ENCODE measurements at places on chromosomes 5 and 9.

DNA sequence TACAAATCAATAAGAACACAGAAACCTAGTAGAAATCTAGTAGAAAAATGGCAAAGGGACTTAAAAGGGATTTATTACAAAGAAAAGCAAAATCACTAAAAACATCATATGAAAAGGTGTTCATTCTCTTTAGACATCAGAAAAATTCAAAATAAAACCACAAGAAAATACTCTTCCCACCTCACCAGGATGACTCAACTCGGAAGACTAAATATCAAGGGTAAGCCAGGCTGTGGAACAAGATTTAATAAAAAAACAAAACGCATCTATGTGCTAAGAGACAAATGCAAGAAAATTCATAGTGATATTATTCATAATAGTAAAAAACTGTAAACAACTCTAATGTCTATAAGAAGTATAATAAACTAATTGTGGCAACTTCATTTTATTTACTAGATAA, 181.6 kb upstream of the GHR start:
- DNase-seq: no peak

DNA sequence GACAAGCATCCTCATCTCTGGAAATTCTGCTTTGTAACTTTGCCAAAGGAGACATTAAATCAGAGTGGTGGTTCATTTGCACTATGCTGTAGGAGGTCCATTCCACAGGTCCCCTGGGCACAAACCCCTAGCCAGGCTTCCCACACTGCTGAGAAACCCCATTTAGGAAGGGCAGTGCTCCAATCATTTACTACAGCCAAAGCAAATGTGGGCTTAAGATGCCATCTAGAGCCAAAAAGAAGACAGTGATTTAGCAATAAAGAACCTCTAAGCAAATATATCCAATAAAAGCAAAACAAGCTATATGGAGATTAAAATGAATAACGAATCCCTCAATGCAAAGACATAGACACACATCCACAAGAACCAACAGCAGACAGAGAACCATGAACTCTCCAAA, 129.0 kb upstream of the ALDH1B1 start:
- DNase-seq: no peak

- DNase-seq: no peak
These were observed 145.4 kb upstream of the RAD23B start for GRCh38 chr9:107137495-107138202.

DNA sequence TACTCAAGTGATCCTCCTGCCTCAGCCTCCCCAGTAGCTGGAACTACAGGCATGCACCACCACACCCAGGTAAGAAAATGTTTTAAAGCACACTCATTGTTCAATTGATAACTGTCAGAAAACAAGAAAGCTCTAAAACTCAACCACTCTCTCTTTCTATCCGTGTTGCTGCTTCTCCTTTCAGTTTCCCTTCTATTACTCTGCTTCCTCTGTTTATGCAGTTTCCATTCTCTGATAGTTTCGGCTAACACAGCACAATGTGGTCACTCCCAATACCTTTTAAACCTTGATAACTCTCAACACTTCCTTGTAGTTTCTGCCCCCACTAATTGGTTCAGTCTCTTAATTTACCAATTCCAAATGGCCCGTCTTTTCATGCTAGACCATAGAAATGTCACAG, 59.2 kb upstream of the NR4A3 start:
- no peak for DNase-seq

GRCh38 chr5:163089926-163090325, 347.5 kb upstream of the CCNG1 start:
- DNase-seq: no peak

- DNase-seq: no peak
These were observed 125.4 kb downstream of the ADAMTS6 start for GRCh38 chr5:65356274-65356673.

DNA sequence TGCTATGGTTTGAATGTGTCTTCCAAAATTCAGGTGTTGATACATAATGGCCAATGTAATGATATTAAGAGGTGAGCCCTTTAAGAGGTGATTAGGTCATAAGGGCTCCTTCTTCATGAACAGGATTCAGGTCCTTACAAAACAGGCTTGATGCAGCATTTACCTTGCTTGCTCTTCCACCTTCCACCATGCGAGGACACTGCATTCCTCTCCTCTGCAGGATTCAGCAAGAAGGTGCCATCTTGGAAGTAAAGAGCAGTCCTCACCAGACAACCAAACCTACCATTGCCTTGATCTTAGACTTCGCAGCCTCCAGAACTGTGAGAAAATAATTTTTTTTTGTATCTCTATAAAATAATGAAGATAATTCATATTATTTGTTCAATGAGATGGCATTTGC, 314.0 kb upstream of the SMARCA2 start:
- DNase-seq: no peak

GRCh38 chr5:151581347-151581746, 9.8 kb downstream of the FAT2 start:
- DNase-seq: no peak

GRCh38 chr9:99370376-99370775, 148.3 kb downstream of the SEC61B start:
- no peak for DNase-seq

GRCh38 chr5:136769093-136769492, 403.7 kb upstream of the TRPC7 start:
- DNase-seq: no peak

GRCh38 chr9:33908114-33908513, 91.2 kb downstream of the UBE2R2 start:
- no peak for DNase-seq

DNA sequence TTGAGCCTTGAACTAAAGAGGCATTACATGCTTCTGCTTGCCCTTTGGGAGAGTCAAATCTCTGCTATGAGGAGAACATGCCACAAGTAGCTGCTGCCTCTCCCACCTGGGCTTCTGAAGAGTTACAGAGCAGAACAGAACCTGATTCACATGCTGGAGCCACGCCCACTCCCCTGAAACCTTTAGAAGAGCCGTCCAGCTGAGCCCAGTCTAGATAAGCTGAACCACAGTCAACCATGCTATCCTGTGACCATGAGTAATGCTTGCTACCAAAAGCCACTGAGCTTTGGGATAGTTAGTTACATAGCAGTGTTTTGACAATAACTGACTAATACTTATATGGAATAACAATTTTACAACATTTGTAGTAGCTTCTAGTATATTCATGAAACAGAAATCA, 111.0 kb upstream of the VCAN start:
- DNase-seq: no peak

GRCh38 chr5:52771343-52772039, 16.2 kb upstream of the ITGA1 start:
- no peak for DNase-seq

GRCh38 chr5:56006094-56006493, 11.3 kb upstream of the IL6ST start:
- DNase-seq: no peak

- no peak for DNase-seq
These were observed 19.5 kb downstream of the FAM163B start for GRCh38 chr9:133589454-133590227.

- no peak for DNase-seq
These were observed 30.6 kb upstream of the ADAMTS6 start for GRCh38 chr5:65512170-65512937.

DNA sequence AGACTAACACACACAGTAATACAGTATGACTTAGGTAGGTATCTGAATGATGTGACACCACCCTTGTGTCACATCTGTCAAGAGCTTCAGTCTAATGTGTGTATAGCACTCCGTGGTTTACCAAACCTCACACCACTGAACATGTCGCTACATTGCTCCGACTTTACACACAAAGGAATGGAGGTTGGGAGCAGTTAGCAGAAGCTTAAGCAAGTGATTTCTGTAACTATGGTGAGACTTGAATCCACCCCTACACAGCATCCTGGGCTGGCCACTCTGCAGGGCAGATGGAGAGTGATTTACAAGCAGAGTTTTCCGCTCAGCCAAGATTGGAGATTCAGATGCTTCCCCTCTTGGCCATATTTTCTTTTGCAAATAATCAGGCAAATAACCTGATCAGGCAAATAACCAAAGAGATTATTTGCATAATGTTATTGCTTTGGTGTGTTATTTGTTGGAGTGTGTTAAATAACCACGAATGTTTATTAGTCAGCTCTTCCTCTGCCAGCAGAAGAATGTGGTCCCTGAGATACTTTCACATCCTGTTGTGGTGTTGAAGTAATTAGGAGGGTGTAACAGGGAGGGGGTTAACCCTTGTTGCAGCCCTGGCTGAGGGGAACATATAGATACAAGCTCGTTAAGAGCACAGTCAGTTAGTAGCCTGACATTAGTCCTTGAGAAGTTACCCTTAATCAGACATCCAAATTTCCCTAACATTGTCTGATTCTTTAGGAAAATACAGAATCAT, 92.8 kb downstream of the SNX18 start:
- DNase-seq: no peak

GRCh38 chr5:285991-286557, 14.6 kb downstream of the PDCD6 start:
- no peak for DNase-seq

DNA sequence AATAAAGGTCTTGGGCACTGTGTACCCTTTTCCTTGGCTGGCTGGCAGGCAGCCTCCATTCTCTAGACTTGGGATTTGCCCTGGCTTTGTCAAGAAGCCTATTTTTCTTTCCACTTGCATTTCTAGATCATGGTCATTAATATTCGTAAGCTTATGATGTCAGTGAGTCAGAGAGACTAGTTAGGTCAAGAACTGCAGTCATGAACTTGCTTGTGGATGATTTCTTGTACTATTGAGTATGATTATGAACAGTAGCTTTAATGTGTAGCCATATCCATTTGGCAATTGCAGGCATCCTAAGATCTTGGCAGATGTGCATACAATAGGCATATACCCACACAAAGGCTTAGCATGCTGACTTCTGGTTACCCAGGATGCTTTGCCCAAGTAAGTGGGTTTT, 186.8 kb upstream of the CLINT1 start:
- no peak for DNase-seq

DNA sequence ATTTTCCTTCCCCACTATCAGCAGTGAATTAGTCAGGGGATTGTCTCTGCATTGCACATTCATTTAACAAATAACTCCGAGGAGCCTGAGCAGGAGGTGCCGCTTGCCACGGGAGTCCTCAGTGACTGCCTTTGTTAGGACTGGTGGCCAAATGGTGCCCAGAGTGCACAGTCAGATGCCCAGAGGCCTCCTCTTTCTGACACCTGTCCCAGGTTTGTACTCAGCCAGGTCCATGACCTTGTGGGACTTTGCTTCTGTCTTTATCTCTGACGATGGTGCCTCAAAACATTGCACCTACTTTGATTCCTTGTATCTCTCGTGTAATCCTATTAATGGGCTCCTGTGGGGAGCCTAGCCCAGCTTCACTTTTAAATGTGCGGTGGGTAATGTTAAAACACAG, 4.3 kb downstream of the SRD5A1 start:
- no peak for DNase-seq
